ENCODE measurements at places on chromosomes 13 and 19.

DNA sequence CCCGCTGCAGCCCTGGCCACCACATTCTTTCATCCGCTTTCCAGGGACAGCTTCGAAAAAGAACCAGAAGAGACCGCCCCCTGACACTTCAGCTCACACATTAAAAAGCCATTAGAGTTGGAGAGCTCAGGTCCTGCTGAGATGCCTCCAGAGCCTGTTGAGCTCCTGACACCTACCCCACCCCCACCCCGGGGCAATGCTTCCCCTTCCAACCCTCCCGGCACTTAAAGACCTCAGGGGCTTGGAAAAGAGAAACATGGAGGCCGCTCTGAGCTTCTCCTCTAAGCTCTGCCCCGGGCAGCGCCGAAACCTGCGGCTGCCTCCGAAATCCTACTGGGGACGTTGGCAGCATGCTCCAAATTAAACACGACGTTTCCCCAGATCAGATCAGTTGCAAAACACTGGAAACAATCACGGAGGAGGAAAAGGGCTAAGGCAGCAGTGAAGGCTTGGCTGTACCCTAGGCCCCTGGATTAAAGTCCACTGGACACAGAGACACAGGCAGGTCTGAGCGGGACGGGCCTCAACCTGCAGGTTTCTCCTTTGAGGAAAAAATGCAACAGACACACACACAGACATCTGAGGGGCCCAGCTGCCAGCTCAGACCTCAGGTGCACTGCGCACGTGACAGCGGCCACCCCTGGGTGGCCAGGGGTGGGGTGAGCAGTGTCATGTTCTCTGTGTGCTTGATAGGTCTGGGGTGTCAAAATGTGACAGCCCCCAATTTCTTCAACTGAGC lies 9.6 kb downstream of the SH3GL1 start:
- H3K27me3 ChIP-seq, result no peaks in the 10 kb centered on the region
- DNase-seq, result no peak
- no peak overlapping the region for H3K4me3 ChIP-seq
- peaks cover 6% of the 10 kb centered on the region for H3K36me3 ChIP-seq

- no peak for DNase-seq
- no peaks in the 10 kb centered on the region for H3K36me3 ChIP-seq
- no peak overlapping the region for H3K27ac ChIP-seq
- H3K27me3 ChIP-seq, result peaks cover 22% of the 10 kb centered on the region
- no peak overlapping the region for H3K4me3 ChIP-seq
- H3K4me1 ChIP-seq, result no peaks in the 10 kb centered on the region
These were observed 18.0 kb upstream of the RFXAP start for GRCh38 chr13:36801035-36801434.

DNA sequence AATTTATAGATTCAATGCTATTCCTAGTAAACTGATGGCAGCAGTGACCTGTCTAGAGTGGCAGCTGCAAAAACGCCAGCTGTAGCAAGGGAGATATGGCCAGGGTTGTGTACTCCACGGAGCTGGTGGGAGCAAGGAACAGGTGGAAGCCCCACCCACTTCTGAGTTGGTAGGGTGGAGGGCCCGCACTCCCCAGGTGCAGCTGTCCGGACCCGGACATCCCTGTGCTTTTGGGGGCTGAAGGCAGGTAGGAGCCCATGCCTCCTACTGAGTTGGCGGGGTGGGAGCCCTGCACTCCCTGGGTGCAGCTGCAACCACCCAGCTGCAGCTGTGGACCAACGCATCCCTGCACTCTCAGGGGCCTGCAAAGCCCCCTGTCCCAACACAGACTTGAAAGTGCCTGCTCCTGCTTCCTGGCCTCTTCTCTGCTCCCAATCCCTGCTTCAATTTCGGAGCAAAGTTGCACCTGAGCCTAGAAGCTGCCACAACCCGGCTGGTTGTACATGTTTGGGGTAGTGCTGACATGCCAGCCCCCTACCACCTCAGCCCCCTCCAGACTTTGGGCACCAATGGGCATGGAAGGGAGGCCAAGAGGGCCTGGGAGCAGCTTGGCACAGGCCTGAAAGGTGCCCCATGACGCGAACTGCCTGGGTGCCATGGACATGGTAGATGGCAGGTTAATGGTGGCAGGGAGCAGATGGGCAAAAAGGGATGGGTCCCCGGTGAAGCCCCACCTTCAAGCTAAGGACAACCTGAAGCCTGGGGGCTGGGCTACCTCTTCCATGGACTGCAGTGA lies 19.8 kb downstream of the UGGT2 start:
- H3K27ac ChIP-seq, result no peak overlapping the region
- no peaks in the 10 kb centered on the region for H3K36me3 ChIP-seq
- H3K4me1 ChIP-seq, result no peaks in the 10 kb centered on the region
- no peak overlapping the region for H3K4me3 ChIP-seq
- H3K27me3 ChIP-seq, result no peaks in the 10 kb centered on the region

DNA sequence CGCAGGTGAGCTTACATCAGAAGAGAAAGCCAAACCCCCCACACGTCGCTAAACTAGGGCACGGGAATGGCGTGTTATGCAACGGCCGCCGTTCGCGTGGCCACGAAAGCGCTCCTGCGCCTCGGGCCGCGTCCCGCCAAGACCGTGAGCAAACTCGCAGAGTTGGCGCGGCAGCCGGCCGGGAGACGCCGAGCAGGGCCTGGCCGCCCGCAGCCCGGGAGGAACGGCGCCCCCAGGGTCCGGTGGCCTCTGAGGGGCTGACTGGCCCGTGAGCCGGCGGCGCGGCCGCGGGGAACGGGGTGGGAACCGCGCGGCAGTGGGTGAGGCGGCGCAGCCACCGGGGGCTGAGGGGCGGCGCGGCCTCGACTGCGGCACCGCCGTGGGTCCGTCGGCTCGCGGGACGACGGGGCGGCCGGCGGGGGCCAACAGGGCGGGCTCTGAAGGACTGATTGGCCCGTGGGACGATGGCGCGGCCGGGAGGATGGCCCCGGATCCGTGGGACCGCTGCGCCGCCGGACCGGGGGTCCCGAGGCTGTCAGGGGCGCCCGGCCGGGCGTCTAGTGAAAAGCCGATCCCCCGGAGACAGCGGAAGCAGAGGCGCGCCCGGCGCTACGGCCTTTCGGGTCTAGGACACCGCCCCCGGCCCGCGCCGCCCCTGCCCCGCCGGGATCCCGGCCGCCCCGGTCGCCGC lies 903 bp downstream of the LATS2 start:
- H3K4me3 ChIP-seq, result peak overlapping the region; percentile 62
- H3K4me1 ChIP-seq, result peaks cover 6% of the 10 kb centered on the region
- H3K27me3 ChIP-seq, result peaks cover 30% of the 10 kb centered on the region

DNA sequence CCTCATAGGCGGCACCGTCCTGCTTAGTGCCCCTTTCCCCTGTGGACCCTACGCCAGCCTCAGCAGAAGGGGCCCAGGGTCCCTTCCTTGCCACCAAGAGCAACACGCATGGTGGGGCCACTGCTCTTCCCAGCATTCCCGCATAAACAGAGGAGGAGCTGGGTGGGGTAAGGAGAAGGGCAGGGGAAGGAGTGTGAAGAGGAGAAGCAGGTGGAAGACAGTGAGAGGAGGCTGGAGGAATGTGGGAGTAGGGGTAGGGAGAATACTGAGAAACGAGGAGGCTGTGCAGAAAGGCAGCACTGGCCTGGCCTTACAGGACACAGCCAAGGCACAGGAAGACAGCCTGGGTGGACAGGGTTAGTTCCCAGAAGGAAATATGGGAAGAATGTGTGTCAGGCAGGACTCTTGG lies 43.9 kb downstream of the ZNF331 start:
- no peaks in the 10 kb centered on the region for H3K4me1 ChIP-seq
- no peak overlapping the region for H3K4me3 ChIP-seq
- H3K27ac ChIP-seq, result no peak overlapping the region

DNA sequence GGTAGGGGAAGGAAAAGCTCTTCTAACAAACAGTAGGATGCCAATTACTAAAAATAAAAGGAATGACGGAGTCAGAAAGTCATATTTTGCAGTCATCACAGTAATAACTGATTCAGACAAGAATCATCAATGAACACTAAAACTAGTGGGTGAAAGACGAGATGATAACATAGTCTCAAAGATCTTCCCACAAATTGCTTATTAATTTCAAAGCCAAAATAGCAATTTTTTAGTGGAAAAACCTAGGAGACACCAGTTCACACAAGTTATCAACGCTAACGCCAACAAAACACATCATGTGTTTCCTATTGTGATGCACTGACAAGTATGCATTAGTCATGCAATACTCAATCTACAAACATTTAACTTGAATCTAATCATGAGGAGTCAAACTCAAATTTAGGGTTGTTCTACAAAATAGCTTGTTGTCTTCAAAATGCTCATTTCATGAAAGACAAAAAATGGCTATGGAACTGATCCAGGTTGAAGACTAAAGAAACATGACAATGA lies 18.6 kb downstream of the ZNF233 start:
- peaks cover 32% of the 10 kb centered on the region for H3K36me3 ChIP-seq
- no peak for DNase-seq
- H3K27ac ChIP-seq, result no peak overlapping the region
- H3K4me3 ChIP-seq, result no peak overlapping the region
- no peaks in the 10 kb centered on the region for H3K4me1 ChIP-seq

DNA sequence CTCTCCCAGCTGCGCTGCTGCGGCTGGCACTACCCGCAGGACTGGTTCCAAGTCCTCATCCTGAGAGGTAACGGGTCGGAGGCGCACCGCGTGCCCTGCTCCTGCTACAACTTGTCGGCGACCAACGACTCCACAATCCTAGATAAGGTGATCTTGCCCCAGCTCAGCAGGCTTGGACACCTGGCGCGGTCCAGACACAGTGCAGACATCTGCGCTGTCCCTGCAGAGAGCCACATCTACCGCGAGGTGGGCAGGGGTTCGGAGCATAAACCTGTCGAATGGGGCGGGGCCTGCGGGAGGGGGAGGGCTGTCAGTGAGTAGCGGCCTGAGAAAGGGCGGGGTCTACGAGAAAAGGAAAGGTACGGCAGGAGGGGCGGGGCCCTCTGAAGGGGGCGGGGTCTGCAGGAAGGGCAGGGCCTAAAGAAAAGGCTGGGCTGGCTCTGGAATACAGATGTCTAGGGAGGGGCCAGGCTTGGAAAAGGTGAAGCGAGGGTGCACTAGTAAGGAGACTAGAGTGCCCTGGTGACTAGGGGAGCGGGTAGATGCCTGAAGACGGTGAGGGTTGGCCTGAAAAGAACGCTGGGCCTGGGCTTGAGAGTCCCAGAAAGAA lies 3.6 kb downstream of the CD37 start:
- no peak for DNase-seq
- H3K4me3 ChIP-seq, result no peak overlapping the region
- peaks cover 19% of the 10 kb centered on the region for H3K36me3 ChIP-seq
- H3K27ac ChIP-seq, result peak overlapping the region; percentile 68
- no peaks in the 10 kb centered on the region for H3K27me3 ChIP-seq

GRCh38 chr19:29947871-29948270 lies 5.8 kb downstream of the URI1 start:
- H3K4me3 ChIP-seq, result peak overlapping the region; percentile 36
- H3K27me3 ChIP-seq, result no peaks in the 10 kb centered on the region
- DNase-seq, result no peak
- H3K36me3 ChIP-seq, result peaks cover 2% of the 10 kb centered on the region
- peak overlapping the region; percentile 98 for H3K27ac ChIP-seq

- DNase-seq, result no peak
- H3K27ac ChIP-seq, result no peak overlapping the region
- H3K27me3 ChIP-seq, result peaks cover 25% of the 10 kb centered on the region
- H3K4me3 ChIP-seq, result no peak overlapping the region
- peaks cover 5% of the 10 kb centered on the region for H3K4me1 ChIP-seq
These were observed 2.6 kb downstream of the CNN1 start for GRCh38 chr19:11541238-11541637.

DNA sequence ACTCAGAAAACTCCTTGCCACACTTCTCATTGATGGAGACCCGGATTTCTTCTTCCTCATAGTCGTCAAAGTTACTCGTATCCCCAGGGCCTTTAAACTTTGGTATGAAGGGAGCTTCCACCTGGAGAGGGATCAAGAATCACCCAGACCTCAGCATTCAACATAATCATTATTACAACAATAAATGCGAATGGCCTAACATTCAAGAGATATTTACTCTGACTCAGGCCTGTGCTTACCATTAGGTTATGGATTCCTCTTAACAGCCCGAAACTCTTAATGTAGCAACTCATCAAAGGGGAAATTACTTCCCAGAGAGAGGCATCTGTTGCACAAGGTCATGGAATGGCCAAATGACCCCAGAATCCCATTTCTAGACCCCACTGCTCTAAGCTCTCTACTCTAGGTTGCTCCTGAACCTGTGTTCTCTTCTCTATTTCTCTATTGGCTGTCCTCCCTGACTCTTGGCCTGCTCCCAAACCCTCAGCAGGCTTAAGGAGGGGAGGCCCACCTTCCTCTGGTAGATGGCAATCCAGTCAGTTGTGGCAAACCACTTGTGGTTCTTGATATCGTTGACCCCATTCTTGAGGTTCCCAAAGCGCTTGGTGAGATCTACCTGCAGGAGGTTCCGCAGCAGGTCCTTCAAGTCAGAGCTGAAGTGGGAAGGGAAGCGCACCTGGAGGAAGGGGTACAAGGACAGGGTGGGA lies 2.7 kb upstream of the SAMD1 start:
- H3K4me3 ChIP-seq, result peak overlapping the region; percentile 57
- peak overlapping the region; percentile 63 for H3K27ac ChIP-seq
- peaks cover 15% of the 10 kb centered on the region for H3K4me1 ChIP-seq
- DNase-seq, result no peak
- H3K36me3 ChIP-seq, result peaks cover 26% of the 10 kb centered on the region
- no peaks in the 10 kb centered on the region for H3K27me3 ChIP-seq

- no peak overlapping the region for H3K4me3 ChIP-seq
- peaks cover 26% of the 10 kb centered on the region for H3K4me1 ChIP-seq
- DNase-seq, result no peak
- no peaks in the 10 kb centered on the region for H3K27me3 ChIP-seq
These were observed 29.2 kb downstream of the COG6 start for GRCh38 chr13:39684531-39685137.

DNA sequence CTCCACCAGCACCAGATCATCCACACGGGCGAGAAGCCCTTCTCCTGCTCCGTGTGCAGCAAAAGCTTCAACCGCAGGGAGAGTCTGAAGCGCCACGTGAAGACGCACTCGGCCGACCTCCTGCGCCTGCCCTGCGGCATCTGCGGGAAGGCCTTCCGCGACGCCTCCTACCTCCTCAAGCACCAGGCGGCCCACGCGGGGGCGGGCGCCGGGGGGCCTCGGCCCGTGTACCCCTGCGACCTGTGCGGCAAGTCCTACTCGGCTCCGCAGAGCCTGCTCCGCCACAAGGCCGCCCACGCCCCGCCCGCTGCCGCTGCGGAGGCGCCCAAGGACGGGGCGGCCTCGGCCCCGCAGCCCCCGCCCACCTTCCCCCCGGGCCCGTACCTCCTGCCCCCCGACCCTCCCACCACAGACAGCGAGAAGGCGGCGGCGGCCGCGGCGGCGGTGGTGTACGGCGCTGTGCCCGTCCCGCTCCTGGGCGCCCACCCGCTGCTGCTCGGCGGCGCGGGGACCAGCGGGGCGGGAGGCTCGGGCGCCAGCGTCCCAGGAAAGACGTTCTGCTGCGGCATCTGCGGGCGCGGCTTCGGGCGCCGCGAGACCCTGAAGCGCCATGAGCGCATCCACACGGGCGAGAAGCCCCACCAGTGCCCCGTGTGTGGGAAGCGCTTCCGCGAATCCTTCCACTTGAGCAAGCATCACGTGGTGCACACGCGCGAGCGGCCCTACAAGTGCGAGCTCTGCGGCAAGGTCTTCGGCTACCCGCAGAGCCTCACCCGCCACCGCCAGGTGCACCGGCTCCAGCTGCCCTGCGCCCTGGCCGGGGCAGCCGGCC lies 9.4 kb downstream of the ZNF784 start:
- no peak overlapping the region for H3K4me3 ChIP-seq
- no peak for DNase-seq
- no peaks in the 10 kb centered on the region for H3K27me3 ChIP-seq
- peaks cover 15% of the 10 kb centered on the region for H3K36me3 ChIP-seq
- peaks cover 16% of the 10 kb centered on the region for H3K4me1 ChIP-seq

GRCh38 chr13:105266615-105267014 lies 1268.8 kb downstream of the EFNB2 start:
- DNase-seq, result no peak
- H3K27ac ChIP-seq, result no peak overlapping the region
- no peaks in the 10 kb centered on the region for H3K36me3 ChIP-seq
- H3K4me3 ChIP-seq, result no peak overlapping the region
- H3K27me3 ChIP-seq, result no peaks in the 10 kb centered on the region
- no peaks in the 10 kb centered on the region for H3K4me1 ChIP-seq

Data from activated T-cell treated with anti-CD3 and anti-CD28 coated beads, Interleukin-2, amount 50 U/mL, for 72 hours (primary cell).